ENCODE measurements at places on chromosomes 1 and 21. TPM values are rescaled to one million over a fixed set of nuclear protein-coding genes. Genes with fewer than 3 reads are reported as not detected.

Gene ARL8A
- 25.8 TPM for total RNA-seq

Gene KCNE2
- not detected for total RNA-seq

DNA sequence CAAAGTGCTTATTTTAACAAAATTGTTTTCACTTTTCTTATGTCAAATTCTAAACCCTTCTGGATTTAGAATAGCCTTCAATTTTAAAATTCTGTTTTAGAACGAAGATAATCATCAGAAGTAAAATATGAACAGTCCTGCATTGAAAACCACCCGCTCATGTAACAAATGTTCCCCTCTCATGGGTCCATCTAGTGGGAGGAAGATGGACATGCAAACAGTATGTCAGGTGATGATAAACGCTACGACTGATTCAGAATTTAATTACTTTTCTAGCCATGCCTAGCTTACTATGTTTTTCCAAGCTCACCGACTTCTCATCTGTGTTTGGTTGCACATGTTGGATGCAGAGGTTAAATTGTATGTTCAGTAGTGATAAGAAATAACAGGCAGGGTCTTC, 23.5 kb downstream of the SOD1 start:
- no peak overlapping the region for H3K4me3 ChIP-seq
- peaks cover 50% of the 10 kb centered on the region for H3K36me3 ChIP-seq
- H3K27me3 ChIP-seq: no peaks in the 10 kb centered on the region
- no peak overlapping the region for H3K27ac ChIP-seq

DNA sequence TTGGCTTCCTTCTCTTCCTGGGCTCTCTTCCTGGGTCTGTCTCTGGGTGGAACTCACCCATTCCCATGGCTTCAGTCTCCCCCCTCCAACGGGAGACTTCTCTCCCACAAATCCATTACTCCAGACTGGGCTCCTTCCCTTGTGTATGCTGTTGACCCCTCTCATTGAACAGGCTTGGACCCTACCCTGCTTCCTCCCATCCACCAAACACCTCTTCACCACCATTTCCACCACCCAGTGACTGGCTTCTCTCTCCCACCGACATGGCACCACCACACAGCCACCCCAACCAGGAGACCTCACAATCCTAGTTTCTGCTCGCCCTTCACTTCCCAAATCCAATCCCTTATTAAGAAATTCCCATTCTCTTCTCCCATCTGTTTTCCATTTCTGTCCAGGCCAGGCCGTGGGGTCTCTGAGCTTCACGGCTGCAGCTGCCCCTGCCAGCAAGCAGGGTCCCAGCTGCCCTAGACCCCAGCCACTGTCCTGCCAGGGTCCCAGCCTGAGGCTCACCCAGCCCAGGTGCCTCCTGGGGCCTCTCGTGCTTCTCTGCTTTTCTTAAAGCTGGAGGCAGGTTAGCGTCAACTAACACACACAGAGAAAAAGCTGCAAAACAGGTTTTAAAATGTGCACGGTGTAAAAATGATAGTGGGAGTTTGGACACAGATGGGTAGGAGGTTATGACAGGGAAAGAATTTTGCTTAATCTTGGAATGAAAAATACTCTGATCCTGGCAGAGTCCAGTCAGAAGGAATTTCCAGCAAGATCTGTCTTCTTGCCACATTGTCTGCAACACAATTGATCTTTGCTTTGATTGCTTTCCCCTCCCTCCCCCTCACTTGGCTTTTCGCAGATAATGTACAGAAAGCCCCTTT, 383.8 kb upstream of the VAMP3 start:
- H3K27ac ChIP-seq: no peak overlapping the region
- no peak overlapping the region for H3K4me3 ChIP-seq
- no peaks in the 10 kb centered on the region for H3K36me3 ChIP-seq
- no peak for DNase-seq
- no peaks in the 10 kb centered on the region for H3K4me1 ChIP-seq

- peaks cover 19% of the 10 kb centered on the region for H3K36me3 ChIP-seq
- no peak for DNase-seq
- H3K27ac ChIP-seq: no peak overlapping the region
- H3K27me3 ChIP-seq: no peaks in the 10 kb centered on the region
These were observed 84.7 kb downstream of the NOTCH2 start for GRCh38 chr1:119984771-119985170.

Data from activated CD8-positive, alpha-beta T cell treated with anti-CD3 and anti-CD28 coated beads for 36 hours (primary cell).